Fibroblast of skin of left quadriceps (primary cell): ENCODE measurements at places on chromosomes 2 and 18.
A peak's percentile ranks its signal among the peaks of the same experiment; 100 is the strongest.

DNA sequence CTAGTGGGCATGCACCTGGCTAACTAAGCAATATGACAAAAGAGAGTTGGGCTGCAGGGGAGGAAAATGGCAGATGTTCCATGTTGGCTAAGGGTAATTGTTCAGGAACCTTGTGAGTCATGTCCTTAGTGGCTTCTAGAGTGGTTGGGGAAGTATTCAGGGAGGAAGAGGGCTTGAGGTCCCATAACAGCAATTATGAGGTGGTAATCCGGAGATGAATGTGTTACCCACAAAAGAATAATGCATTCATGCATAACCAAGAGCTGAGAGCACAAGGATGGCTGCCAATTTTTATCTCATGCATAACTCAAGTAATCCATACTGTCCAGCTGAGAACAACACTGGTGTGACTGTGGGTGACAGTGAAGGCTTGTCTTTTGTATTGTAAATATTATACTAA lies 42.9 kb downstream of the TMEFF2 start:
- peak; percentile 63 for DNase-seq

DNA sequence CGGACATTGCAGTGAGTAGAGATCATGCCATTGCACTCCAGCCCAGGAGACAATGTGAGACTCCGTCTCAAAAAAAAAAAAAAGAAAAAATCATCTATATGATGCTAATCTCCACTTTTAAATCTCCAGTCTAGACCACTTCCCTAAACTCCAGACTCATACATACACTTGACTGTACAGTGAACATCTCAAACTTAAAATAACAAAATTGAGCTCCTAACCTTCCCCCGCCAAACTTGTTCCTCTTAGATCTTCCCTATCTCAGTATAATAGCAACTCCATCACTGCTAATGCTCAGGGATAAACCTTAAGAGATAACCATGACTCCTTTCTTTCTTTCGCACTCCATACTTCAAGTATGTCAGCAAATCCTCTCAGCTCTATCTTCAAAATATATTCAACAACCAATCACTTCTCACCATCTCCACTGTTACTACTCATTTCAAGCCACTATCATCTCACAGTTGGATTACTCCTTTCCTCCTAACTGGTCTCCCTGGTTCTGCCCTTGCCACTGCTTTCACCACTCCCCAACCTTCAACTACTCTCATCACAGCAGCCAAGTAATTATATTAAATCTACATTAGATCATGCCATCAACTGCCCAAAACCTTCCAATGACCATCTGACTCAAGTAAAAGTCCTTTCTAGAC lies 12.0 kb downstream of the MEMO1 start:
- DNase-seq = no peak

GRCh38 chr18:23643815-23644490 lies 18.8 kb downstream of the ANKRD29 start:
- no peak for DNase-seq

DNA sequence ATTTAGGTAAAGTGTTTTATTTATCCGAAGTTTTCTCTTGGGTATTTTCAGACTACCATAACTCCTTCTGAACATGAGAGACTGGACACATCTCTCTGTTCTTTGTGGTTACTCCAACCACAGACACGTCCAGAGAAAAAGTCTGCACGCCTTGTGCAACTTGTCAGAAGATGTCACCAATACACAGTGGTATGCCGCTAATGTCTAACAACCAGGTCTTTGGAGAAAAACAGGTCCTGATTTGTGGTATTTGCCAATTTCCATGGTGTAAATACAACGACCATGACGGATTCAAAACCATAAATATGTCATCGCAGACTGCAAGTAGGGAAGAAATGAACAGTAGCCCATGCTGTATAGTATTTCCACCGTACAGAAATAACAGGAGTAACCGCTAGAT lies 620.6 kb upstream of the ID2 start:
- DNase-seq = no peak

DNA sequence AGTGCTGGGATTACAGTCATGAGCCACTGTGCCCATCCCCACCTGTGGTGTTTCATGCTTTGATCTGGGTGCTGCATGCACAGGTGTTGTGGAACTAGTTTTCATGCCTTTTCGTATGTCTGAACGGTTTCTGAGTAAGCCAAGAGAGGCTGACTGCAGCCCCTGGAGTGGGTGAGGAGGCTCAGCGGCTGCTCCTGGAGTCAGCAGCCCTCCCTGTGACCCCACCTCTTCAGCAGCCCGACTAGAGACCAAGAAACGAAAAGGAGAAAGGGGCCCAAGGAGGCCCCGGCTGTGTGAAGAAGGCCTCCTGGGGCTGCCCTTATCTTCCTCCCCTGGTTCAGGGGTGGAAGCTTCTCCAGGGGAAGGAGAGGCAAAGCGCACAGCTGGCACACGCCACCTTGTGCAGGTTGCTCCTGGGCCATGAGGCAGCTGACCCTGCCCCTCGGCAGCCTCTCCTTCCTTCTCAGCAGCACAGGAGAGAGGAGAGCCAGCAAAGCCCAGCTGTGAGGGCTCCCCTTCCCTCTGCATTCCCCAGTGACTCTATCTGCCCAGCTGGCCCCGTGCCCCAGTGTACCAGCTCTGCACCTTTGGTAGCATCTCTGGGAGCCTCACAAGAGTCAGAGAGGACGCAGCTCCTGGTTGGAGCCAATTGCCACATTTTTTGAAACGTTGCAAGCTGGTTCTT lies 182.5 kb upstream of the HS6ST1 start:
- no peak for DNase-seq

DNA sequence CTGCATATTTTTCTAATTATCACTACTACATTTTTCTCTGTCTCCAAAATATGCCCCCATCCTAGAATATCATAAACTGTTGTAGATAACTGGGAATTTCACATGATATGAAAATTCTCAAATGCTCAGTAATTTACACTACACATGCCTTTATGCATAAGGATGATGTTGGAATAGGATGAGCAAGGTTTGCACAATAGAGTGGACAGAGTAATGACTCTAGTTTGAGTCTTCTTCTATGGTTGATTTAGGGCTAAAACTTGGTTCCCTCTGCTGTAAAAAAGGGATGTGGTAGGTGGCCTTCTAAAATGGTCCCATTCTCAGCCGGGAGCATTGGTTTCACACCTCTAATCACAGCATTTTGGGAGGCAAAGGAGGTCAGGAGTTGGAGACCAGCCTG lies 129.9 kb downstream of the BCL11A start:
- DNase-seq = no peak

GRCh38 chr18:42176599-42176998 lies 221.6 kb downstream of the PIK3C3 start:
- DNase-seq = no peak

GRCh38 chr2:16293398-16293797 lies 353.0 kb downstream of the MYCN start:
- no peak for DNase-seq

GRCh38 chr2:25000503-25001324 lies 29.0 kb upstream of the DNAJC27 start:
- no peak for DNase-seq

DNA sequence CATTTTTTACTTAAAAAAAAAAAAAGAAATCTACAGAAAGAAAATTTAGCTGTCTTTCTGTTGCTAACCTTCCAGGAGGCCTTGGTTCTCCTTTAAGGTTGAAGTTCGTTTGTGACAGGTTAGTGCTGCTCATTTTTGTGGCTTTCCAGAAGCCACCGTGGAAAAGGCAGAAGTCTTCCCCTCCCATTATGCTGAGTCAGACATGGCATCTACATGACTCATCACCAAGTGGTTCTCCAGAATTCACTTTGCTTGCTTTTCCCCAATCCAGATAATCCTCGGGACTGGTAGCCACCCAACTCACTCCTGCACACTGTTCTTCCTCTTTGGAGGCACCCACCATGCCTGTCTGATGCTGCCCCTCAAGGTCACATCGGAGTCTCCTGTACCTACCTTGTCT lies 228.7 kb downstream of the PIK3C3 start:
- peak; percentile 52 for DNase-seq

GRCh38 chr2:120221616-120222015 lies 1.6 kb downstream of the TMEM185B start:
- no peak for DNase-seq

DNA sequence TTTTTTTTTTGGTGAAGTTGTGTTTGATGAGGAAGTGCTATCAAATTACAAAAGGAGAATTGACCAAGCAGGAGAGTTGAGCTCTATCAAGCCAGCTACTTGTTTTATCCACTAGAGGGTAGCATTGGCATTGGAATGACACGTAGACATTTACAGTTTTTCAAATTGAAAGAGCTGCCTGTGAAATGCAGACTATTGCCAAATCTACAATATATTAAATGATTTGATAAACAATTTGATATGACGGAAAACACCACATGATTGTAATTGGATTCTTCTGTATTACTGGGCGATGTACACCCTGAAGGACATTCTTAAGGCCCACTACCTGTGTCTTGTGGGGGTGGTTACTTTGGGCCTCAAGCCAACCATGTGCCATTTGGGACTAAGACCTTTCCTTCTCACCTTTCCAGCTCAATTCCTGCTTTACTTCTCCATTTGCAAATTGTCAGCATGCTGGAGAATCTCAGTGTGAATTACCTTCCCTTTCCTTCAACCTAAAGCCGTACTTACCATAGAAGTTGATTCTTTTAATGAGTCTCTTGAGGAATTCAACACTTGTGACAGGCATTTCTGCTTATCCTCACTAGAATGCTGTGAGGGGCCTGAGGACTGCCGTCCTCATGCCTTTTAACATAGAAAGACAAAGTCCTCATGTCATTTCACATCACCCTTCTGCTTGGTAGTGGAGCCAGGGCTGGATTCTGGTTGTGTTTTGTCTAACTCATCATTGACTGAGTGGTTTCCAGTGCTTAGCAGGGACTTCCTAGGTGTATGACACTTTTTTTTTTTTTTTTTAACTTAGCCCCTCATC lies 134.8 kb upstream of the THUMPD2 start:
- peak; percentile 73 for DNase-seq

DNA sequence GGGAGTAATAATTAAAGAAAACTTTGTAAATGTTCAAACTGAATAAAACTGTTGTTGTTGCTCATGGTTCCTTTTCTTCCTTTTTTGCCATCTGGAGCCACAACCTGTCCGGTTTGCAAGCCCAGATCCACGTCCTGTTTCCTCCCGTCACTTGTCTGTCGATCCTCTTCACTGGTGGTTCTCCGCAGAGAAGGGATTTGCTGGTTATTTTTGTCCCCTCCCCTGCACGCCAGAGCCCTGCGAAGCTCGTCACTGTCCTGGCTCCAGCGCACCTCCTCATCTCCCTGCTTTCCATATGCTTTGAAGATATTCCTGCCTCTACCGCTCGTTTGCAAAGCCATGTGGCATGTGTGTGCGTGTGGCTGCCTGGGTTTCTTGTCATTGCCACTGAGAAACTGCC lies 461.4 kb downstream of the RNF144A start:
- DNase-seq = no peak

DNA sequence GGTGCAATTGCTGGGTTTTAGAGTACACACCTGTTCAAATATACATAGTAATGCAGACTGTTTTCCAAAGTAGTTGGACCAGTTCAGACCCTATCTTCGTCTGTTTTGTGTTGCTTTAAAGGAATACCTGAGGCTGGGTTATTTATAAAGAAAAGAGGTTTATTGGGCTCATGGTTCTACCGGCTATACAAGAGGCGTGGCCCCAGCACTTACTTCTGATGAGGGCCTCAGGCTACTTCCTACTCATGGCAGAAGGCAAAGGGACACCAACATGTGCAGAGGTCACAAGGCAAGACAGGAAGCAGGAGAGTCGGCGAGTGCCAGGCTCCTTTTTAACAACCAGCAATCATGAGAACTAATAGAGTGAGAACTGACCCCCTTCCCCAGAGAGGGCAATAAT lies 21.9 kb upstream of the EMILIN2 start:
- DNase-seq = no peak

DNA sequence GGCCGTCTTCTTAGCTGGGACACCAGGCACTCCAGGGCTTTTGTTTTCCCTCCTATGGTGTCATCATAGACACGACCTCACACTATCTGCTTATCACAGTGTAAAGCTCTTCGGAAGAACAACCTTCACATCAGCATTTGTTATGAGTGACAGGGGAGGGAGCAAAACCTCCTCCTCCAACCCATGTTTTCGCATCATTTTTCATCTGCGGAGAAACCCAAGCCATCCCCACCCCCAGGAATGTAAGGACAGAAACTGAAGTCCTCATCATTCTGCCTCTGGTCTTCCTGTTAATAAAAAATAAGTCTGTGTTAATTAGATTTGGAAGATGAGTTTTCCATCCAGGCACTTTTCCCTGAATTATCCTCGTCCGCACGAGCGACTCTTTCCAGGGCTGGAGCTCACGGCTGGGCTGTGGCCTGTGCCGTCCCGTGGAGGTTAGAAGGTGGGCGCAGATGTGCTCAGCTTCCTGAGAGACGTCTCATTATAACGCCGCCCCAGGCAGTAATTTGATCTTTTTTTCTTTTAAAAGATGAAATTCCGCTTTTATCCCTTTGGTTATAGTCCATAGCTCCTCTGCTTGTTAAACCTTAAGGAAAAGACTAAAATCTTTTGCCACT lies 101.6 kb upstream of the TMEM18 start:
- DNase-seq = no peak

DNA sequence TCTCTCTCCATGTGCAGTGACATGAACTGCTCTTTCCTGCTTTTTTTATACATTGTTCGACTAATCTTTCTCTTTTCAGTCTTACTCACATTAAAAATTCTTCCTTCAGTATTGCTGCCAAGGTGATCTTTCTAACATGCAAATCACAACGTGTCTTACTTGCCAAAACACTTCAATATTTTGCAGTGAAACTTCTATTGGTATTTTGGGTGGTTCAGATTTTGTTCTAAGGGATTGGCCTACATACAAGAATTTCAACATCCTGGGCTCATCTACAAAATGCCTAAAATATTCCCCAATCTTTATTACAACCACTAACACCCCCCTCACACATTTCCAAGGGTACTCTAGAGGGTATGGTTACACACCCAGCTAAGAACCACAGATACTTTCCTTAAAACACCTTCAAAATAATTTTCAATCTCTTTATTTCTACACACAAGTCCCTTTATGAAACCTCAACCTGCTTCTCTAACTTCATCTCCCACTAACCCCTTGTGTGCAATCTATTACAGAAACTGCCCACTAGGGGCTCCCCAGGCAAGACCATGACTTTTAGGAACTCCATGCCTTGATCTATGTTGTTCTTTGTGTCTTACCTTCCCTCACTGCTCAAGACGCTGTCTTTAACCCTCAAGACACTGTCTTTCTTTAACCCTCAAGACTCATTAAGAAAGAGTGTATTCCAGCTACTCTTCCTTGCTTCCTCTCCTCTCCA lies 50.9 kb downstream of the COL3A1 start:
- DNase-seq = no peak

GRCh38 chr2:19902216-19902740 lies 495 bp upstream of the TTC32 start:
- no peak for DNase-seq

- DNase-seq = no peak
Observed at GRCh38 chr2:225737556-225737955, 338.0 kb downstream of the NYAP2 start.

GRCh38 chr2:236012155-236012554 lies 156.0 kb downstream of the GBX2 start:
- no peak for DNase-seq

DNA sequence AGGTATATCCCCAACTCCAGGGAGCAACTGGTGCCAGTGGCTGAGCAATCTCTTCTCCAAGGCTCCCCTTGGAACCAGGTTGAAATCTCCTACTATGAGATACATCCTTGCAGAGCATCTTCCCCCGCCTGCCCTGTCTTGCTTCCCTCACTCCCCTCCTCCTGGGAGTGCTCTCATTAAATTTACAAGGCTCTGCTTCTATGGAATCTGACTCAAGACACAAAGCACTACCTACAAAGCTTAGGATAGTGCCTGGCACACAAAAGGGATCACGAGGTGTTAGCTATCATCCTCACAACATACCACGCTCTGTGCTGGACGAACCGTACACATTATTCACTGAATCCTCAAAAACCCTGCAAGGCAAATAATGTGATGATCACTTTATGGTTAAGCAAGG lies 121.6 kb downstream of the GALNT14 start:
- no peak for DNase-seq

- no peak for DNase-seq
Observed at GRCh38 chr2:224944707-224945547, 97.3 kb downstream of the DOCK10 start.
